ENCODE measurements at places on chromosomes 6 and 20.

DNA sequence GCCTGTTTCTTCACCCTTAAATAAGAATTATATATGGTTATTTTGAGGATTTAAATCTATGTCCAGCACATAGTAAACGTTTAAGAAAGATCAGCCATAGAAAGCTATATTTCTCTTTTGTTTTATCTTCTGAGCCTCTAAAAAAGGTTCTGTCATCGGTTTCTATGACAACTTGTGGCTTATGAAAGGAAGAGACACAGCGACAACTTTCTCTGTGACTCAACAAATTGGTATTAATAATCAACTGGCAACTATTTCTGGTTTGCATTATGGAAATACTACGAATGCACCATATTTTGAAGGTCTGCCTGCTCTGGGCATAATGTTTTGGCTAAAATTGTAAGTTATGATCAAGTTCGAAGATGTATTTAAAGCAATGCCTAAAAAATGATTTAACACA lies 751.0 kb downstream of the CD109 start:
- no peak for DNase-seq

DNA sequence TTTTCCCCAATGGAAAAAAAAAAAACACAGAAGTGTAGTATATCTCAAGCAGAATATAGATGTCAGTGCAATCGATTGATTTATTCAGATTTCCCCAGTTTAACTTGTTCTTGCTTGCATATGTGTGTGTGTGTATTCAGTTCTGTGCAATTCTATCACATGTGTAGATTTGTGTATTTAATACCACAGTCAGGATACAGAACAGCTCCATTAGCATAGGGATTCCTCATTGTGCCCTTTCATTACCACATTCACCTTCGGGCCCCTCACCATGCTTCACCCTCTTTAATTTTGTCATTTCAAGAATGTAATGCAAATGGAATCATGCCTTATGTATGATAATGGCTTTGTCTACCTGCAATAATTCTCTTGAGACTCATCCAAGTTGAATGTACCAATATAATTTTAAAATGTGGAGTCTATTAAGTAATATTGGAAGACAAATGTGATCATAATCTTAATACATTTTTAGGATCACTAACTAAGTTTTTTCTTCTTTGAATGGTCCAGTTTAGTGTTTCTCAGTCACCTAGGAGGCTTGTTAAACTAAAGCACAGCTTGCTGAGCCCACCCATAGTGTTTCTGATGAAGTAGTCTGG lies 187.9 kb downstream of the TENT5A start:
- DNase-seq: no peak

DNA sequence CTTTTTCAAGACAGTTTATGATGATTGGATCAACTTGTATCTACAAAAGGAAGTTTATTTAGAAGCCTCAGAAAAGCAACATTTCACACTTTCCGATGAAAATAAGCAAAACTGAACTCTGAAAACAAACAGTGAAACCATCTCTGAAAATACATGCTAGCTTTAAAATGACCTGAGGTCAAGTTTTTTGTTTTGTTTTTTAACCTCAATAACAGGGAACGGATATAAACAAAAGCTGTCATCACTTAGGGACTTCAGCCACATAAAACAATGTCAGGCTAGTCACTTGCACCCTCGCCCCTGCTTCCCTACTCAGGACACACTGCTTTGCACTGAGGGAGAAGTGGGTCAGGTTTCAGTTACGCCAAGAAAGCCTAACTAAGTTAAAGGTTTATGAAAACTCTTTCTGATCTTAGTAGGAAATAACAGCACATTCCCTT lies 11.6 kb downstream of the BACH2 start:
- no peak for DNase-seq

DNA sequence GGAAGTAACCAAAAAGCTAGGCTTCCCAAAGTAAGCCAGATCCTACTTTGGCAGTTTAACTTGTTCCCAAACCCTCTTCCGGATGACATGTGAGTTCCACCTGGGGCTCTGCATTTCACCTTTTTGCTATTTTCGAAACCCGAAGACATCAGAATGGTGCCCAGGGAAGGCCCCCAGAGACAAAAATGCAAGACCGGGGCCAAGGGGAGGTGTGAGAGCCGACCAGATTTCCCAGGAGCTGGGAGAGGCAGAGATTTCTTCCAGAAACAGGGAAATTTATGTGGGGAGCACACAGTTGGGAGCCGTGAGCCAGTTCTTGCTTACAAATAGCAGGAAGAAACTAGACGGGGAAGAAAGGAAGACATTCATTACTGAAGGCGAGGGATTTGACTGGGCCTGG lies 209.7 kb downstream of the ZNF217 start:
- DNase-seq: no peak

DNA sequence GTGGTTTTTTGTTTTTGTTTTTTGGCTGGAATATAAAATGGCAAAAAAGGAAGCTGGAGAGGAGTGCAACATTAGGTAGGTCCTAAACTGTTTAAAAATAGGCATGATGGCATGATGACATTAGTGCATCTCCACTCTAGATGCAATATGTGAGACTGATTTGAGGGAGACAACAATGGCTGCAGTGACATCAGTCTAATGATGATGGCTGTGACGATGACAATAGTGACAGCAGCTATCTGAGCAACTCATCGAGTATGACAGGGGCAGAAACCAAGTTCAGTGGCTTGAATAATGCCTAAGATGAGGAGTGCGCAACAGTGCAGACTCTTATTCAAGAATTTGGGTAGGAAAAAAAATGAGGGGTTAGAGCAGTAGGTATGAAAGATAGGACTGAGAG lies 82.0 kb downstream of the HS3ST5 start:
- no peak for DNase-seq

DNA sequence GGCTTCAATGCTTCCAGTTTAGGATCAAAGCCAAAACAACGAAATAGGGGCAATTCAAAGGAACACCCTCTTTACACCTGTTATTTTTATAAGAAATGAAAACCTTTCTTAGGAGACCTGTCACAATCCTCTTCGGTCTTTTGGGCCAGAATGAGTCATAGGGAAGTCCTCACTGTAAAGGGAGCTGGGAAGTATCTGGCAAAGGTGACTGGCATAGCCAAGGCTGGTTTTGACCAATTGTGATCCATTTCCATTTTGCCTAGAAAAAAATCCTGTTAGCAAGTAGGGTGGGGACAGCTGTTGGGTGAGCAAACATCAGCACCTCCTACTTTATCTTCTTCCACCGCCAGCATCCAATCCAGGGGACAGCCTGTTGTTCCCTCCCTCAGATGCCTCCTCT lies 343.2 kb upstream of the SULF2 start:
- no peak for DNase-seq

DNA sequence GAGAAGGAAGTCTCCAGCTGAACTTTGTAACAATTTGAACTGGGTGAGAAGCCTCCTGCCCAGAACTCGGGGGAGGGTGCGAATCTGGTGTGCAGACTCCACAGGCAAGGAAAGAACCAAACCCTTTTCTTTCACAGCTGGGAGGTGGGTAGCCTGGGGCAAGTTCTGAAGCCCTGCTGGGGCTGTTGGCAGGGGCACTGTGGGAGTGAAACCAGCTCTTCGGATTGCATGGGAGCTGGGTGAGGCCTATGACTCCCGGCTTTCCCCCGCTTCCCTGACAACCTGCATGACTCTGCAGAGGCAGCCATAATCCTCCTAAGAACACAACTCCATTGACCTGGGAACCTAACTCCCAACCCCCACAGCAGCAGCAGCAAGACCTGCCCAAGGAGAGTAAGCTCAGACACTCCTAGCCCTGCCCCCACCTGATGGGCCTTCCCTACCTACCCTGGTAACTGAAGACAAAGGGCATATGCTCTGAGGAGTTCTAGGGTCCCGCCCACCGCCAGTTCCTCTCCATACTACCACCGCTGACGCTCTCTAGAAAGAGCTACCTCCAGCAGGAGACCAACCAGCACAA lies 37.5 kb downstream of the SOD2 start:
- DNase-seq: no peak

GRCh38 chr20:60729135-60729900 lies 522.7 kb upstream of the CDH4 start:
- DNase-seq: no peak

DNA sequence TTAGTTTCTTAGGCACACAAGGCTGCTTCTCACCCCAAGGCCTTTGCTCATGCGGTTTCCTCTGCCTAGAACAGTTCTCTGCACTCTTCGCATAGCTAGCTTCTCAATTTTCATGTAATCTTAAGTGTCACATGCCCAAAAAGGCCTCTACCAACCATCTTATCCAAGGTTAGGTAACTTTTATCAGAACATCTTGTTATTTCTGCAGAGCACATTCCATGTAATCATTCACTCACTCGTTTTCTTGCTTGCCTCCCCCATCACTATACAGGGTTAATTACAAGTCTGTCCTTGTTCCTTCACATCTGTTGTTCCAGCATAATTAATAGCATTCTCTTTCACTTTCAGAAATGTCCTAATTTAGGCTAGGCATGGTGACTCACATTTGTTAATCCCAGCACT lies 53.8 kb downstream of the NCOA6 start:
- no peak for DNase-seq

GRCh38 chr6:139027620-139028182 lies 844 bp upstream of the ABRACL start:
- no peak for DNase-seq

DNA sequence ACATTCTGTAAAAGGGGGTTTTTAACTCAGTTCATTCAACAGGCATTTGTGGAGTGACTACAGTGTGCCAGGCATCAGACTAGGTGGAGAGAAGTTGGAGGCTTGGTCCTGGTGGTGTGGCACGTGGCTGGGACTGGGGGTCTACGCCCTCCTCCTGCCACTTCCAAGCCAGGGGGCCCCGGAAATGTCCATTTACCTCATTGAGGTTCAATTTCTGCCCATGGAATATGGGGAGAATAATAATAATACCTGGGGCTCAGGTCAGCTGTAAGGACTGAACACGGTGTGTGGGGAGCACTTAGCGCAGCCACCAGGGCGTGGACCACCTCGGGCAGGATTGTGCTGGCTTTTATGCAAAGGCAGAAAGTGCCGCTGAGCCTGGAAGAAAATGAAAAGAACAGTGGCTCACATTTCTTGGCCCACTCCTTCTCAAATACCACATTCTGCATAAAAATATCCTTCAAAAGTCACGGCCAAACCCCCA lies 229.4 kb downstream of the ANKRD60 start:
- no peak for DNase-seq

- no peak for DNase-seq
Measured at GRCh38 chr6:157036245-157036711, 259.1 kb downstream of the ARID1B start.

DNA sequence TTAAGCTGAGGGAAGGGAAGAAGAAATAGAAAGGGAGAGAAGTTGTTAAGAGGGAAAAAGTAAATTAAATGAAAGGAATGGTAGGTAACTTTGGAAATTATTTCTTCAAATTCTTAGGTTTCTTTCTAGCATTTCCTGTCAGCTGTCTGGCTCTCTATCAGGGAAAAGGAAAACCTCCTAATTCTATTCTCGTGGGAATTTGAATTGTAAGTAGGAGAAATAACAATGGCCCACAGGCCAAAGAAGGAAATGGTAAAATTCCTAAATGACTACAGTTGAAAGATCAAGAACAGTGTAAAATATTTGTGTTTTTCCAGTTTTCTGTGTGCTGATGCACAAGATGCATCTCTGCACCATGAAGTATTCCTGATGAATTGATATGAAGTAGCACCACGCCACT lies 173.0 kb downstream of the IBTK start:
- DNase-seq: no peak

GRCh38 chr6:26531897-26532296 lies 6.3 kb upstream of the HMGN4 start:
- no peak for DNase-seq

- DNase-seq: no peak
Measured at GRCh38 chr6:129767776-129768485, 58.0 kb upstream of the ARHGAP18 start.

DNA sequence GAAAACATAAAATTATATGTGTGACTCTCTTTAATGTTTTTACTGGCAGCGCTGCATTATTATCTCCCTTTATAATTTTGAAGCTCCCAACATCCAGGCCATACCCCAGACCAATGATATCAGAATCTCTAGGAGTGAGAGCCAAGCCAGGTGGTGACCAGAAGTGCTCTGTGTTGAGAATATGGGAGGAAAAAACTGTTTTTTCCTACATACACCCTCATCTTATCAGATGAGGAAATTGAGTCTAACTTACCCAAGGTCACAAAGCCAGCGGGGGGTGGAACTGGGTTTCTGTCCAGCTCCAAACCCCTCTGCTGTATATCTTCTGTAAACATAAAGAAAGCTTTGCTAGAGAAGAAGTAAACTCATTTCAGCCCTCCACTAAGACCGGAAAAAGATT lies 42.5 kb downstream of the LY86 start:
- no peak for DNase-seq

DNA sequence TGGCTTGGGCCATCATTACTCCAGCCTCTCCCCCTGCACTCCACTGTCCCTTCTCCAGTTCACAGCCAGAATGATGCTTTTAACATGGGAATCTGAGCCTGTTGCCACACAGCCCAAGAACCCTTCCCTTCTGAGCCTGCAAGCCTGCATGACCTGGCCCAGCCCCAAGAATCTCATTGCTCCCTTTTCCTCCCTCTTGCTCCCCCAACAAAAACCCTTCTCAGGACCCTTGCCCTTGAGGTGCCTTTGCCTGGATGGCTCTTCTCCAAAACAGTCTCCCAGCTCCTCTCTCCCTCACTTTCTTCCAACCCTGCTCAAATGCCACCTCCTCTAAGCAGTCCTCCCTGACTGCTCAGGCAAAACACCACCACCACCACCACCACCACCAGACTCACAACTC lies 157.2 kb downstream of the ANKRD60 start:
- no peak for DNase-seq

DNA sequence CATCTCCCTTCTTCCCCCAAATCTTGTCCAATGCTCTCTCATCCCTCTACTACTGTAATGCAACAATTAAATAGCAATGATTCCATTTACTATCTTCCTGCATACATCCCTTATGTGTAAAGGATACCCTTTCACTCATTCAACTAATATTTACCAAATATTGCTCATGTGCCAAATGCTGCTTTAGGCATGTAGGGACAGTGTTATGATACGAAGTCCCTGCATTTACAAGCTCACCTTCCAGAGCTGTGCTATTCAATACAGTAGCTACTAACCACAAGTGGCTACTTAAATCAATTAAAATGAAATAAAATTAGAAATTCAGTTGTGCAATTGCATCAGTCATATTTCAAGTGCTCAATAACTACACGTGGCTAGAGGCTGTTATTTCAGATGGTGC lies 41.1 kb downstream of the GMDS start:
- no peak for DNase-seq

- no peak for DNase-seq
Measured at GRCh38 chr20:3572151-3572550, 91.0 kb downstream of the GFRA4 start.

GRCh38 chr20:3753501-3754275 lies 13.9 kb downstream of the ADISSP start:
- DNase-seq: no peak

DNA sequence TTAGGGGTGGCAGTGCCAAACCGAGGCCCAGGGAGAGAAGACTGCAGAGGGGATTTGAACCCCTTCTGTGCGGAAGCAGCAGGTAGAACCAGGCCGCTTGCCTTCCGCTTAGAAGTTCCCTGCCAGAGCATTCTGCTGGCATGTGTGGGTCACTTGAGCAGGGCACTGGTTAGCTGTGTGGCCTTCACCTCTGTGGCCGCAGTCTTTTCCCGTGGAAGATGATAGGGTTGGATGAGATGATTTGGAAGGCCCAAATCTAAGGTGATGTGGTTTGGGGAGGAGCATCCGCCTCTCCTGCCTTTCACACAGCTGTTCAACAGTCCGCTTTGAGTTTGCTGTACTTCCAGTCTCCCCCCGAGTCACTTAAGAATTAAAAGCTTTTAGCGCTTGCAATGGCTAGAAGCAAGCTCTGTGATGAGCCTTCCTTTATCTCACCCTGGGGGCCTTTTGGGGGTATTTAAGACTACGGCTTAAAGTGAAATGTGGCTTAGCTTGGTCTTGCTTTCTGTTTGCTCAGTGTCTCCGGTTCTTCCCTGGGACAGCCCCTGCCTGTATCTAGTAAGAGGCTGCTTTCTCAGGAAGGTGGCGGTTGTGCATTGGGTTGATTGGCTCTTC lies 743 bp downstream of the CMTR1 start:
- no peak for DNase-seq

Measured in urinary bladder (tissue), 4 donors.